ENCODE measurements at places on chromosomes 7 and 10. TPM values are rescaled to one million over a fixed set of nuclear protein-coding genes. Genes with fewer than 3 reads are reported as not detected.

GRCh38 chr10:122352817-122353525 lies 21.5 kb upstream of the PLEKHA1 start:
- no peak for DNase-seq

DNA sequence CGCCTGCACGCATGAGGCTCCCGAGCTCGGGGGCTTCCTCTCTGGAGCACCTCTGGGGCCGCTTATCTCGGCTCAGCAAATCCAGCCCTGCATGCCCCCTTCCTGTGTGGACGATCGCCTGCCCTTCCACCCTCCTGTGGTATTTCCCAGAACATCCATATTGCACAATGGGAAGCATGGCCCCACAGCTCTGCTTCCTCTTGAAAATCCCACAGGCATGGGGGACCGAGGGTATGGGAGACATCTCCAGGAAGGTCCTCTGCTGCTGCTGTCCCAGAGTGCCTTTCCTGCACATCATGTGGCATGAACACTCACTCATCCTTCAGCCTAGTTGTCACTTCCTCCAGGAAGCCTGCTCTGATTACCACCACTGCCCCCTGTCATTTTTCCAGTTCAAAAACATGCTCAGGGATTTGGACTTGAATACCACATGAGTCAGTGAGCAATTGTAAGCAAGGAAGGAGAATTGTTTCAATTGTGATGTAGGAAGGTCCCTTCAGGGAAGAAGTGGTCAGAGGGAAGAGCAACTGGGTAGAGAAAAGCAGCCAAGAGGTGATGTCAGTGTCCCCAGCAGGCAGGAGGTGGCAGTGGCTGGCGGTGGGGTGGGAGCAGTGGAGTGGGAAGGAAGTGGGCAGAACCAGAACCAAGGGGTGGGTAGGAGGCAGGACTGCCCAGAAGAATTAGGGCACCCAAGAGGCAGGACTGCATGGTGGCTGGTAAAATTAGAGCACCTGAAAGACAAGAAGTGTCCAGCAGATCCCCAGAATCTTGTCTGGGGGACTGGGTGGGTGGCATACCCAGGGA lies 67.5 kb upstream of the ZMIZ1 start:
- DNase-seq, result no peak

The NKX2-3 gene
- not detected for total RNA-seq

DNA sequence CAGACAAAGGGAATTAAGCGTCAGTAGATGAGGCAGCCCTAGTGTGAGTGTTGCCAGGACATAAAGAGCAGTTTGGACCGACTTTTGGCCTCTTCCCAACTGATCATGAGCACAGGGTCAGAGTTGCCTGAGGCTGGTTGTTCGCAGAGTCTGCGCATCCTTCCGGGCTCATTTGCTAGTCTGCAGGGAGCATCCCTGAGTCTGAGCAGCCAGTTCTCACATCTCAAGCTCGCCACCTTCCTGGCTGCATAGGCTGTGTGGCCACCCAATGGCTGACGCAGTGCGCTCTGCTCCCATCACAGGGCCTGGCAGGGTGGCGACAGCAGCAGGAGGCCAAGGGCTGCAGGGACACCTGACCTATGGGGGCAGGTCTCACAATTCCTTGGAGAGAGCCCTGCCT lies 5.0 kb downstream of the GAD2 start:
- no peak for DNase-seq

DNA sequence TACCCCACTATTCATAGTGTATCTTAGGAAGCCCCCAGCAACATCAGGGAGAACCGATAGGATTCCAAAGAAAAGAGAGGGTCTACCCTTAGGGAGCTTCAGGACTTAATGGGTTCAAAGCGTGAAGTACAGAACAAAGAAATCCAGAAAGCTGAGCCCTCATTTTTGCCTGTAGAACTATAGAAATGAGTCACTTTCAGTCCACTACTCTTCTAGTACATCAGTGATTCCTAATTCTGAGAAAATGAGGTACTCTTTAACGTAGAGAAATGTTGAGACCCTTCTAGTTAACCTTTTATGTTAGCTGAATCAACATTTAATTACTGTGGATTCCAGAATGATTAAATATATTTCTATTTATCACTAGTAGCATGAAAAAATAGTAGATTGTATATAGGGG lies 1.8 kb downstream of the TDRD1 start:
- no peak for DNase-seq

- DNase-seq, result no peak
Observed at GRCh38 chr10:132503581-132504421, 33.8 kb upstream of the INPP5A start.

DNA sequence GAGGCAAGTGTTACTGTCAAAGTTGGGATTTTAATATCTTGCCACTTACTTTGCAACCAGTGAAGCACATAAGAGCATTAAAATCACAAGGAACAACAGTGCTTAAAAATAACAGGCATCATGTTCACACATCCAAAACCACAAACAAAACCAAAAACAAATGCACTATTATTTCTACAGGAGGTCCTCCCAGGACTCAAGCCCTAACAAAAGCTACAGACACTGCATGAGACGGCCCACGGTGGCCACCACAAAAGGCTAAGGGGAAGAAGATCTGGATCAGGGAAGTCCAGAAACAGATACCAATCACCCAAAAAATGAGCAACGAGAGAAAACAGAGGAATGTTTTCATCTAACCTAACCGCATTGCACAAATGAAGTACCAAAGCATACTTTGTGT lies 158.4 kb downstream of the ZMYND11 start:
- no peak for DNase-seq

- no peak for DNase-seq
Observed at GRCh38 chr10:30432622-30433305, 1.2 kb upstream of the MAP3K8 start.

GRCh38 chr7:28472332-28472731 lies 60.0 kb downstream of the CREB5 start:
- no peak for DNase-seq

GRCh38 chr10:8075282-8076260 lies 21.1 kb downstream of the GATA3 start:
- no peak for DNase-seq

DNA sequence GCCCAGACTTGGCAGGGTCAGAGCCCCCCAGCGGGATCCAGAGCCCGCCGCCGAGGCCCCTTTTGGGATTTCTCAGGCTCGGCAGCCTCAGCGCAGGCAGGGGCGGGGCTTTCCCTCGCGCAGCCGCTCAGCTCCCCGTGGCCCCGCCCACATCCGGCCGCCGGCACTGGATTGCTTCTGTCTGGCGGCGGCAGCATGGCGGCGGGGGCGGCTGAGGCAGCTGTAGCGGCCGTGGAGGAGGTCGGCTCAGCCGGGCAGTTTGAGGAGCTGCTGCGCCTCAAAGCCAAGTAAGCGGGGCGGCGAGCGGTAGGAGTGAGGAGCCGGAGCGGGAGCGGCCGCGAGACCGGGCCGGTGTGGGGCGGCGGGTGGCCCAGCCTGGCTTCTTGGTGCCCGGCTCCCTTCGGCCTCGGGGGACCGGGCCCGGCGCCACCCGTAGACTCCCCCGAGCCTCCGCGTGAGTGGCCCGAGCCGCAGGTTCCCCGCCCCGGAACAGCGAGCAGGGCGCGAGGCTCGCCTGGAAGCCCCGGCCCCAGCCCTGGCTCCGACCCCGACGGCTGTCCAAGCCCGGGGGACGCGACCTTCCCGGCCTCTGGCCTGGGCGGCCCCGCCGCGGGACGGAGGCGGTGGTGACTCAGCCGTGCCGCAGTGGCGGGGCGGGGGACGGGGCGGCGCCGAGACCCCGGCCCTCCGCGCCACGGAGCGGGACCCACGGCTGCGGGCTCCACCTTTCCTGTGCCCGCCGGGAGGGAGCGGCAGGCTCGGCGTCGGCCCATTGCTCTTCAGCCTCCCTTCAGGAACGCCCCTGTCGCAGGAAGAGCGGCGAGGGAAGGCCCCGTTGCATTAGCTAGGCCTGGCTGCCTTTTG lies at the start of gene GLRX3:
TSS of gene GLRX3 (plus strand) at position 166 of the 864 bp plus-strand sequence. CDS start at position 196, 30 bp downstream.
- peak; percentile 88 for DNase-seq

DNA sequence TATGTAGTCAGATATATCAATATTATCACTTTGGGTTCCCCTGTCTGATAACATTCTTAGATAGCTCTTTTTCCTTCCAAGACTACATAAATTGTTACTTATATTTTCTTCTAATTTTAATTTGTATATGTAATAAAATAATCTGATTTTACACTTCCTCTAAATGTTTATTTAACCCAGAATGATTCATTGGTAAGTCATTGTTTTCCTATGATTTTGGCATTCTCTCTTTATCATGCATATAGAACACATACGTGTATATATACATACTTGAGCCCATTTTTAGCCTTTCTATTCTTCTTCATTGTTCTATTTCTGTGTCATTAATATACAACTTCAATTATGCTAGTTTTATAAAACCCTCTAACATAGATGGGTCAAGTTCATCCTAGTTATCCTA lies 16.6 kb downstream of the SFTPD start:
- no peak for DNase-seq

GRCh38 chr7:5774790-5775189 lies 6.7 kb downstream of the RNF216 start:
- no peak for DNase-seq

The SPDYE5 gene
- not detected for total RNA-seq

All from activated CD4-positive, alpha-beta memory T cell treated with anti-CD3 and anti-CD28 coated beads, Interleukin-2, amount 10 ng/mL, durations not matched to agents 7 days and 5 days (primary cell).